ENCODE measurements at places on chromosomes 6 and 20.
A peak's percentile ranks its signal among the peaks of the same experiment; 100 is the strongest.

GRCh38 chr6:148242180-148242579 is 100.5 kb upstream of the SASH1 start:
- H3K4me3 ChIP-seq, result no peak overlapping the region
- H3K36me3 ChIP-seq, result no peaks in the 10 kb centered on the region
- no peaks in the 10 kb centered on the region for H3K4me1 ChIP-seq
- no peak for DNase-seq
- no peaks in the 10 kb centered on the region for H3K27me3 ChIP-seq
- no peak overlapping the region for H3K27ac ChIP-seq

GRCh38 chr6:33251395-33252012 is 20.2 kb downstream of the VPS52 start:
- no peak overlapping the region for H3K4me3 ChIP-seq
- H3K27me3 ChIP-seq, result no peaks in the 10 kb centered on the region
- no peak overlapping the region for H3K27ac ChIP-seq
- H3K4me1 ChIP-seq, result peaks cover 16% of the 10 kb centered on the region
- peaks cover 3% of the 10 kb centered on the region for H3K36me3 ChIP-seq

GRCh38 chr20:34675993-34676641 is 775 bp downstream of the PIGU start:
- no peaks in the 10 kb centered on the region for H3K27me3 ChIP-seq
- no peak for DNase-seq
- no peaks in the 10 kb centered on the region for H3K36me3 ChIP-seq
- peak overlapping the region; percentile 69 for H3K4me3 ChIP-seq
- H3K4me1 ChIP-seq, result peaks cover 16% of the 10 kb centered on the region
- H3K27ac ChIP-seq, result peak overlapping the region; percentile 84

- H3K4me3 ChIP-seq, result no peak overlapping the region
- no peak overlapping the region for H3K27ac ChIP-seq
- no peaks in the 10 kb centered on the region for H3K4me1 ChIP-seq
- H3K36me3 ChIP-seq, result no peaks in the 10 kb centered on the region
Observed at GRCh38 chr6:299104-299980, 7.1 kb downstream of the DUSP22 start.
